ENCODE measurements at places on chromosomes 6 and 20. TPM values are rescaled to one million over a fixed set of nuclear protein-coding genes. Genes with fewer than 3 reads are reported as not detected.
A peak's percentile ranks its signal among the peaks of the same experiment; 100 is the strongest.

GRCh38 chr6:169019727-169020491 is 233.7 kb downstream of the THBS2 start:
- H3K36me3 ChIP-seq = no peaks in the 10 kb centered on the region
- peak; percentile 38 for DNase-seq
- H3K27ac ChIP-seq = no peak overlapping the region

GRCh38 chr20:62603907-62604785 is 38.2 kb upstream of the SLCO4A1 start:
- no peaks in the 10 kb centered on the region for H3K27me3 ChIP-seq
- H3K36me3 ChIP-seq = no peaks in the 10 kb centered on the region
- H3K4me1 ChIP-seq = no peaks in the 10 kb centered on the region
- H3K27ac ChIP-seq = no peak overlapping the region

DNA sequence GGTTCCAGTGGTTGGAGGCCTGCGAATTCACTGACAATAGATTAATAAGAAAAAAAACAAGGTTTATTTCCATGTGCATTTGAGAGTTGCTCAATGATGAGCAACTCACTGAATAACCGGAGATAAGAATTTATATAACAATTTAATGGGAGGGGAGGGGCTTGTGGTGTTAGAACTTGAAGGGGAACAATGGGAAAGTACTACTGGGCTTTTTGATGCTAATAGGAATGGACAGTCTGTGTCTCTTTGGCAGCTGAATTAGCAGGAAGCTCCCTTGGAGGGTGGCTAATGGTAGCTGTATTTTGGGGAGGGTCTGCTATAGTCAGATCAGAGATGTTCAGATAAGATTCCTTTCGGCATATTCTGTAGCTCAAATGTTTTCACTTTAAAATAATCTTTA is 62.4 kb upstream of the GMDS start:
- H3K4me1 ChIP-seq = peaks cover 11% of the 10 kb centered on the region
- DNase-seq = no peak
- no peak overlapping the region for H3K4me3 ChIP-seq
- H3K27ac ChIP-seq = no peak overlapping the region

Gene C6orf58
- polyA plus RNA-seq = 0.06 TPM

Gene SAMD3
- 0.24 TPM for polyA plus RNA-seq

GRCh38 chr6:123997223-123997622 is 193.6 kb downstream of the NKAIN2 start:
- H3K4me3 ChIP-seq = no peak overlapping the region
- no peak overlapping the region for H3K27ac ChIP-seq
- H3K4me1 ChIP-seq = no peaks in the 10 kb centered on the region
- no peaks in the 10 kb centered on the region for H3K27me3 ChIP-seq
- H3K36me3 ChIP-seq = no peaks in the 10 kb centered on the region

- H3K27ac ChIP-seq = no peak overlapping the region
- no peaks in the 10 kb centered on the region for H3K27me3 ChIP-seq
- no peak for DNase-seq
- no peak overlapping the region for H3K4me3 ChIP-seq
- H3K36me3 ChIP-seq = no peaks in the 10 kb centered on the region
Observed at GRCh38 chr6:115691433-115691832, 369.3 kb downstream of the FRK start.

- H3K27me3 ChIP-seq = peaks cover 9% of the 10 kb centered on the region
- H3K36me3 ChIP-seq = no peaks in the 10 kb centered on the region
- no peak for DNase-seq
- H3K4me3 ChIP-seq = no peak overlapping the region
- no peak overlapping the region for H3K27ac ChIP-seq
Observed at GRCh38 chr6:32095338-32096086, 13.6 kb downstream of the TNXB start.

Gene CFB
- 38.7 TPM for polyA plus RNA-seq

Gene KCNG1
- polyA plus RNA-seq = 1.4 TPM

Gene THBS2
- 7.9 TPM for polyA plus RNA-seq
